ENCODE measurements at places on chromosomes 2 and 18.

DNA sequence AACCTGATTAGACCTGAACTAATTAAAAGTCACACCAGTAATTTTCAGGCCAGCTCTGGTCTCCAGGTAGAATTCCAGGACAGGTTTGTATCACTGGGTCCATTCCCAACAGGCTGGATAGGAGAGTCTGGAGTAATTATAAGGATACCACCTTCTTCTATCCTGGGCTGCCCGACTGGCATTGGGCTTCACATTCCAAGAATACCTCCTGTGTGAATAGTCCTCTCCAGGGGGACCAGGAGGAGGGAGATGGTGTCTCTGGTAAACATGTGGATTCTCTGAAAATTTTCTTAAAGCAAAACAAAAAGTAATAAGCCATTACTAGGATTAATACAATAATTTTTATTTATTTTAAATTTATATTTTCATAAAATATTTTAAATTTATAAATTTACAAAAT, 17.3 kb downstream of the DUSP11 start:
- DNase-seq = no peak

GRCh38 chr2:3636586-3637310, 21.3 kb upstream of the ALLC start:
- DNase-seq = no peak

DNA sequence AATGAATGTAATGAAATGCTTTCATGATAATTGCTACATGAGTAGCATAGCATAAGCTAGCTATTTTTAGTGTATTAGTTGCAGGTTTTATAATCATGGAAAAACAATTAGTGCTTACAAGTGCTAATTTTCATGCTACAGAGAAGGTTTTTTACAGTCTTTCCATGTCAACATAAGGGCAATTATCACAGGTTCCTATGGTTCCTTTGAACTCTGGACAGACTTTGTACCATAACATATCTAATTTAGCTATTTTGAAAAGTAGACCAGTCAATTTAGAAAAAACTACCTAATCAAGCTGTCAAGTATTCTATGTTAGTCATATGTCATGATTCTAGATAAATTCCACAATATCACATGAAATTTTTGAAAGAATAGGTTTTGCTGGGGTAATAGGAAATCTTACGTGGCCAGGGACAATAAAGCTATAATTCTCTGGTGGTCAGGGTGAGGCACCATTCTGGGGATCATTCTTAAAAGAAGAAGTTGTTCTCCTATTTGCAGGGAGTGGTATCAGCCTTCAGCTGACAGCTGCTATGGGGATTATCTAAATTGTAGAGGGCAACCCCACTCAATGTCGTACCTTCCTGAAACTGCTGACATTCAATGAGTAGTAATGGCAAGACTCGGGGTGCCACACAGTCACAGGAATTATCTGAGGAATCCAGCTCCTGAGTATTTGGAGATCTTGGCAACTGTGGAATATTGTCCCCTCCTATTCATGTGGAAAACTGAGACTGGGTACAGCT, 724.0 kb upstream of the LINC00305 start:
- DNase-seq = no peak

DNA sequence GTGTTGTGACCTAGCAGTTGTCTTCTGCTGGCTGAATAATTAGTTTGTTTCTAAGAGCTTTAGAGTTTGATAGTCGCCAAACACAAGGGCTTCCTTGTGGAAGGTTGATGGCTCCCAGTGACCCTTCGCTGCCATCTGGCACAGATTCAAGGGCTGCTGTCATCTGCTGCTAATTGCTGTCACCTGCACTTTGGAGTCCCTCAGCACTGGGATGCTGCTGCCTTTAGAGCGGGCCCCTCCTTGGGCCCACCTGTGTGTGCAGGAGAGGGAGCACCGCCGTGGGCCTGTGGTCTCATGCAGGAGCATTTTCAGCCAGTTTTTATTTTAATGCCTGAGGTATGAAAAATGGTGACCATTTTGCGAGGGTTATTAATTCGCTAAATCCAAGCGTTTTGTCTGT, 154.0 kb upstream of the NFATC1 start:
- DNase-seq = no peak

DNA sequence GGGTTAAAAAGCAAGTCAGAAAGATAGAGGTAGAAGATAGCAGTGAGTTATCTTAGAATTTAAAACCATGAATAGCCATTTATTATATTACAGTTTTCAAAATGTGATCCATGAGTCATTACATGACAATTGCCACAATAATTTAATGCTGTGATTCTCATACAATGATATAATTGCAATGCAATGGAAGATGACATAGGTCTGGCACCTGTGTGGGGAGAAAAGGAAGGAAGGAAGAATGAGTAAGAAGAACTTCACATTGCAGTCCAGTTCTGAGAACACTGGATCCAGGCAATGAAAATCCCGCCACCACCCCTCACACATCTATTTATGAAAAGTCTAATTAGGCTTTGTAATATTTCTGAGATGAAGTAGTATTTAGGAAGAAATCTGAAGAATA, 738.1 kb upstream of the LINC00305 start:
- no peak for DNase-seq

- no peak for DNase-seq
Observed at GRCh38 chr2:10254373-10255188, 48.1 kb upstream of the HPCAL1 start.

GRCh38 chr2:199624958-199625357, 167.2 kb upstream of the SATB2 start:
- DNase-seq = no peak

DNA sequence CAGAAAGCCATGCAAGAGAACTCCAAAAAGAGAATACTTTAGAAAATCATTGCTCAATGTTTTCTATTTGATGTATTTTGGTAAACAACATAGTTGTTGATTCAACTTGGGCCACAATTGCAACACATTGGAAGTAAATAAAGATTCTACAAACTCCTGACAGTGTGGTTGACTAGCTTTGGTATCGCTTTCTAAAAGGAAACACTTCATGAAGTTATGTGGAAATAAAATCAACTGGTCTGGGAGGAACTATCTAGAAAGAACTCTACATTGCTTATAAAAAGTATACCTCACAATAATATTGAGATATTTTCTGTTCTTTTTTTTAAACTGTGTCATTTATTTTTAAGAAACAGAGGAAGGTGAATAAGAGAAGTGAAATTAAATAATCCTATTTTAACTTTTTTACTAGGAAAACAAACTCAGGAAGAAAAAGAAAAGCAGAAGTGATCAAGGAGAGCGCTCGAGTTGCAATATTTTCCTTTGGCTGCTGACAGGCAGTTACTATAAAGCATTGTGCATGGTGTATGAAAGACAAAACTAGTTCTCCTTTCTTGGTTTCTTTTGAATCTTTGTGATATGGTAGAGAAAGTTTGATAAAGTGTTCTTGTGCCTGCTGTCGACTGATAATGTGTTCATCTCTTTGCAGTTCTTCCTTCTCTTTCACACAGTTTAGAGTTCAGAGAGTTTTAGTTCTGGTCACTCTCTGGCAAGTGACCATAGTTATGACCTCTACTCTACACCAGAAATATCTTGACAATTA, 3.0 kb downstream of the DHRS9 start:
- no peak for DNase-seq

- DNase-seq = no peak
Observed at GRCh38 chr2:169712791-169713227, 18.5 kb downstream of the PHOSPHO2 start.

DNA sequence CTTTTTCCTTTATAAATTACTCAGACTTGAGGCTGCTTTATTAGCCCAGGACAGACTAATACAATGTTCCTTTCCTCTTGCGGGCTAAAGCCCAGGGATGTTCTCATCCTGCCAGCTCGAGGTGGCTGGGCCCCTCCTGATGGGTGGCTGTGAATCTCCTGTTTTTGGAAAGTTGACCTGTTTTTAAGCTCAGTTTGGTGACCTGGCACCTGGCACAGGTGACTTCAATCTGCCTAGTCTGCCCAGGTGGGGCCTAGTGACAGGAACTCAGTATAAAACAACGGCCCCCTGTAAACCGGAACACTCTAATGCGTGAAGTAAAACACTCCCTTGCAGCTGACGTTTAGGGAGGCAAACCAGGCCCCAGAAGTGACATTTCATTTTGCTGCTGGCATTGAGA, 92.7 kb upstream of the SNTG2 start:
- no peak for DNase-seq

GRCh38 chr2:221434142-221434541, 138.0 kb downstream of the EPHA4 start:
- no peak for DNase-seq

GRCh38 chr2:221844212-221845020, 272.3 kb upstream of the EPHA4 start:
- DNase-seq = peak; percentile 44

- DNase-seq = no peak
Observed at GRCh38 chr2:17792515-17792914, 23.7 kb upstream of the MSGN1 start.

DNA sequence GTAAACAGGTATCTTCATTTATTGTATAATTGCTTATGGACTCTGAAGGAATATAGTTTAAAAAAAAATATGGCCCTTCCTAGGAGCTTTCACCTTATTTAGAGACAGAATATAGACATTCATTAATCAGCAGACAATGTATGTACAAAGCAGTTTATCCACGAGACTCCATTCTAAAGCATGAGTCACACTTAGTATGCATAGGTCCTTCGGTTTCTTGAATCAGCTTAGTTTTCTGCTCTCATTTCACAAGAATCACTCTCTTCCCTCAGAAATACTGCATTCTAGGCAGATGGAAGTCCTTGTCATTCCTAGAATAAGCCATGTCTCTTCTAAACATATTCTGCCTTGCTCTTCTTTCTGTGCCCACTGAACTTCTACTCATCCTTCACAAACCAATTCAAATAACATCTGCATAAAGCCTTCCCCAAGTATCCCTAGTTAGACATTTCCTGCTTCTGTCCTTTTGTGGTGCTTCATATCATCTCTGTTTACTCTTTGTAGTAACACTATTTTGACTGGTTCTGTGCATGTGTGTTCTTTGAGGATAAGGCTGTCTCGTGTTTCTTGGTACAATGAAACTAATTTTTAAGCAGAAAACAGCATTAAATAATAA, 84.5 kb downstream of the PTRHD1 start:
- no peak for DNase-seq

DNA sequence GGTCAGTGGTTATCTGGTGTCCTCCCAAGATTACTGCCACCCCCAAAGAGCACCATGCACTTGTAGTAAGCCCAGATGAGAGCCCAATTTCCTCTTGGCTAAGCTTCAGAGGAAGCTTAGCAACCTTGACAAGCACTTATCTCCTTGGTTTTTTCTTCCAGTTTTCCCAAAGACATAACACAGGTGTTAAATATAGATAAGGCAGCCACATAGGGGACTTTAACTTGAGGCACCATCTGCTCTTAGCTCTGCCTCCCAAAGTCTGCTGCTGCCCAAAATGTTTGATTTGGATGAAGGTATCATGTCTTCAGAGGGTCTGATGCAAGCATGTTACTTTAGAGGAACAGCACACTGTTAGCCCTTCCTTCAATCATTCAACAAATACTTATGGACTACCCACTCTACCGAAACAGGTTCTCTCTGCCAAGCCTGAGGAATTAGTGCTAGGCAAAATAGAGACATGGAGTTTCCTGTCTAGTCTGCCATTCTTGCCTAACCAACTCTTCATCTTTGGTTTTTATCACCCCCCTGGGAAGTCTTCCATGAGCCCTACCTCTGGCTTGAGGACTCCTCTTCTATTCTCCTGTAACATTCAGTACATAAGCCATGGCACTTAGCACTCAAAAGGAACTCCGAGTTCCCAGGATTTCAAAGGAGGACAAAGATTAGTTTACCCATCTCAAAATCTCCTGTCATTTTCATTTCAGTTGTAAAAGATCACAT, 73.7 kb downstream of the SP3 start:
- no peak for DNase-seq

GRCh38 chr2:98483257-98483861, 38.7 kb downstream of the INPP4A start:
- DNase-seq = no peak

DNA sequence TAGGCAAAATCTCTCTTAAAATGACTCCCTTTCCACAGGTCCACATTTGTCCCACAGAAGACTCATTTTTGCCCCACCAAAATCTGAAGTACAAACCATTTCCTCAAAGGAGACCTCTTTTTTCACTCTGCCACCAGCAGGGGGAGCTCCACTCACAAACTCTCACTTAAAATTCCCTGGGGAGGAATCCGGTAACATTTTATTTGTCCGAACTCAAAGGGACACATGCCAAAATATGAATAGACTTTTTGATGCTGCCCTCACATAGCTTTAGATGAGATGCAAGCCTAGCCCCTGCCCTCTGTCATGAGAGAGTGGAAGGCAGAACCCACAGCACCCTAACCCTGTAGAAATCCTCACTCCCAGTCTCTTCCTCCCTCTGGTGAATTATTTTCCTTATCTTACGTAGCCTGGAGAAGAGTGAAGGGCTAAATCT, 57.1 kb downstream of the RMDN2 start:
- DNase-seq = peak; percentile 47

- no peak for DNase-seq
Observed at GRCh38 chr2:107107351-107107750, 221.4 kb upstream of the ST6GAL2 start.

GRCh38 chr2:54572636-54573536, 116.8 kb downstream of the SPTBN1 start:
- no peak for DNase-seq

DNA sequence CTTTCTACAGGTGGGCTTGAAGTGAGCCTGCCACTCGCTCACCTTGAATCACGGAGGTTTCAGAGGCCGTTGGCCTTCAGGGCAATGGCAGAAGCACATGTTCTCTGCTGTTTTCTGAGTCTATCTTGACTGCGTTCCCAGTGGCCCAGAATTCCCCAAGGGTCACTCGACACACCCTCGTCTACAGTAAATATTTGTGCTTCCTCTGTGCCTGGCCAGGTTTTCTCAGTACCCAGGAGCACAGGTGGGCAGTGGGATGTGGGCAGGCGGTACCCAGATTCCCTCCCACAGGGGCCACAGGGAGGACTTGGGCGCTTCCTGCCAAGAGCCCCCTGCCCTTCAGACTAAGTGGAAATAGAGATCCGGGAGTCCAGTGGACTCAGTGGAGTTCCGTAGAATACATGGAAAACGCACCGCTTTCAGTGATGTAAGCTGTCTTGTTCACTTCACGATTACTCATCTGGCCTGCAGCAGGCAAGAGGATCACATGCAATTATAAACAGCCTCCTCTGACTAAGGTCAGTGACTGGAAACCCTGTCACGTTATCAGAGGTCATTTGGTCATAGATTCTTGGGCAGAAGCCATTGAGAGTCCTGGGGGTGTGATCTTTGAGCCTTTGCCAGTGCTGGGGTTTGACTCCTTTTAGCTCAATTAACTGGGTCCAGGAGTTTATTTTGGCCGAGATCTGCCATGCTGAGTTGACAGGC, 179.8 kb downstream of the NEDD4L start:
- DNase-seq = peak; percentile 17

GRCh38 chr18:36734596-36734995, 94.2 kb downstream of the TPGS2 start:
- DNase-seq = no peak

- DNase-seq = no peak
Observed at GRCh38 chr2:20365249-20365817, 14.7 kb upstream of the PUM2 start.

GRCh38 chr18:74714791-74715190, 117.1 kb downstream of the ZNF407 start:
- DNase-seq = no peak

All from NCI-H187 (cell line).